ENCODE measurements at places on chromosomes 11 and 22. TPM values are rescaled to one million over a fixed set of nuclear protein-coding genes. Genes with fewer than 3 reads are reported as not detected.

DNA sequence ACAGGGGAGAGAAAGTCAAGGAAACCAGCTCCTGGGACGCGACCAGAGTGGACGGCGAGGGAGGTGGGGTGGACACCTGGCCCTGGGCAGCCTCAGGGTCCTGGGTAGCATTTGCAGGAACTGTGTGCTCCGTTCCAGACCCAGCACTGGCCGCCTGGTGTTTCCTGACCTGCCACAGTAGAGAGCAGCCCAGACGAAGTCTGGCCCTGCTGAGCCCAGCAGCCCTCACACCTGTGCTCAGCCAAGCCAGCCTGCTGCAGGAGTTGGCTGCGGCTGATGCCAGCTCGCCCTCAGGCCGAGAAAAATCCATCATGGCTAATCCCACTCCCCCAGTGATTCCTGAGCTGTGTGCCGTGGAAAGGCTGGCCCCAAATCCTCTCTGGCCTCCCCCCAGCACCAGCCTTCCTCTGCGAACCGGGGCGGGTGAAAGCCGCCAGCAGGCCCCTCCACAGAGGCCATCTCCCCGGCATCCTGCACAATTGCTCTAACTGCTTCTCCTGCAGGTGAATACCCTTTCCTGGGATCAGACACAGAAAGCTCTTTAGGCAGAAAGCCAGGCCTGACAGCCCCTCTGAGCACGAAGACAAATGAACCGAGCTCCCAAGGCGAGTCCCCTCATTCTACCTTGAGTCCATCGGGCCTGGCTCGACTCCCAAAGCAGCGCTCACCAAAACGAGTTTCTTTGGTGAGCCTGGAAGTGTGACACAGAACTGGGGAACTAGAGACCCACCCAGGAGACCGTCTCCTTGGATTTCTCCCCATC, 88.6 kb downstream of the RTL6 start:
- DNase-seq: no peak

GRCh38 chr22:39502789-39503409, 809 bp downstream of the MIEF1 start:
- DNase-seq: no peak

DNA sequence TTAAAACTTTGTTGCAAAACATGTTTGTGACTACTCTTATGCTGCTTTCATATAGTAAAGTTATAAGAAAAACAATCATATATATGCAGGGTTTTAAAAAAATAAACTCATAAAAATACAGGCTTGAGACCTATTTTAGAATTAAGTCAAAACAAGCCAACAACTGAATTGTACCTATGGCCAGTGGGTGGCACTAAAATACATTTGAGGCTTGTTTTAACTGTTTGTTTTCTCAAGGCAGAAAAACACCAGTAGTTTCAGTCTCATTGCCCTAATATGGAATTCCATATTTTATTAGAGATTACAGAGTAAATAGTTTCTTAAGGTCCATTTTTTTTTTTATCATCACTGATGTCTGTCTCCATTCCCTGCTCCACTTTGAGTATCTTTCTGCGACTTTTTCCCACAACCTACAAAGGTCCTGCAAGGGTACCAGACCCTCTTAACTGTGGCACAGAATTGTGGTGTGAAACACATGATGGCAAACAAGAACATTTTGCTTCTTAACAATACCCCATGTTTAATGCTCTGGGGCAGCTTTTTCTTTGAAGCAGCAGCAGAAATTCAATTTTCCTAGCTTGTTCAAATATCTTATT, 8.5 kb upstream of the CCDC89 start:
- no peak for DNase-seq

DNA sequence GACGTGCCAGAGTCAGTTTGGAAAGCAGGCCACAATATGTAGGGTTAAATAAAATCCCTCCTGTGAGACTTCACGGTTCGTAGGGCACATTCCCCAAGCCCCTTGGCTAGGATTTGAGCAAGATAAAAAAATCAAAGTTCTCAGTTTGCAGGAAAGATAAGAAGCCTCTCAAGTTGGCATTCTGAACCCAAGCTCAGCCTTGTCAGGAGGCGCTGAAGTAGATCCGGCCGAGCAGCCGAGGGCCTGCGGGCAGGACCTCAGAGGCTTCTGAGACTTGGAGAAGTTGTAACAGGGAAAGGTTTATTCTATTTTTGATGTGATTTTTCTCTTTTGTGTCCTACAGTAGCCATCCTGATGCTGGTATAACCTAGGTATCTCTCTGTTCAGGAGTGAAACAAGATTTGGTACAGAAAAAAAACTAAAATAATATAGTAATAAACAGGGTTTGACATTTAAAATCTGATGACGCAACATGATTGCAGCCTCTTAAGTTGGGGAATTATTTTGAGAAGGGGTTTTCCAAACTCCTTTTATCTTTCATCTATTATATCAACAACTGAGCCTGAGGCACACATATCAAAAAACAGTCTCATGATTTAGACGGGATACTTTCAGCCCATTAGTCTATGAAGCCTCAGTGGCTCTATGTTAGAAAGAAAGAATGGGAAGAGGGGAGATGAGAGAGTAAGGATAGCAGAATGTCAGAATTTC, 10.1 kb downstream of the PATE2 start:
- DNase-seq: no peak

DNA sequence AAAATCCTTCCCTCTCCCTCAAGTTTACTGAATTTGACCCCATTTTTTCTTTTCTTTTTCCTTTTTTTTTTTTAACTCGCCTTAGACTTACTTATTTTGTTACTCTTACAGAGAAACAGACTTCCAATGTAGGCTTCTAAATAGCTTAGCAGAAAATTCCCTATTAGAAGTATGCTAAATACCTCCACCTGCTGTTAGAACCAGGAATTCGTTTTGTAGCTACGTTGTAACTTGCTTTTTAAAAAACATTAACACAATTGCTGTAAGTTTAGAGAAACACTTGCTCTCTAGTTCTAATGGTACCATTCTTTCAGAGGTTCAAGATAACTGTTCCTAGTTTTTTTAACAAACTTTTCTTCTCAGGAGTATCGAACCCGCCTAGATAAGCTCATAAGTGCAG, 324.2 kb downstream of the DCDC1 start:
- DNase-seq: no peak

DNA sequence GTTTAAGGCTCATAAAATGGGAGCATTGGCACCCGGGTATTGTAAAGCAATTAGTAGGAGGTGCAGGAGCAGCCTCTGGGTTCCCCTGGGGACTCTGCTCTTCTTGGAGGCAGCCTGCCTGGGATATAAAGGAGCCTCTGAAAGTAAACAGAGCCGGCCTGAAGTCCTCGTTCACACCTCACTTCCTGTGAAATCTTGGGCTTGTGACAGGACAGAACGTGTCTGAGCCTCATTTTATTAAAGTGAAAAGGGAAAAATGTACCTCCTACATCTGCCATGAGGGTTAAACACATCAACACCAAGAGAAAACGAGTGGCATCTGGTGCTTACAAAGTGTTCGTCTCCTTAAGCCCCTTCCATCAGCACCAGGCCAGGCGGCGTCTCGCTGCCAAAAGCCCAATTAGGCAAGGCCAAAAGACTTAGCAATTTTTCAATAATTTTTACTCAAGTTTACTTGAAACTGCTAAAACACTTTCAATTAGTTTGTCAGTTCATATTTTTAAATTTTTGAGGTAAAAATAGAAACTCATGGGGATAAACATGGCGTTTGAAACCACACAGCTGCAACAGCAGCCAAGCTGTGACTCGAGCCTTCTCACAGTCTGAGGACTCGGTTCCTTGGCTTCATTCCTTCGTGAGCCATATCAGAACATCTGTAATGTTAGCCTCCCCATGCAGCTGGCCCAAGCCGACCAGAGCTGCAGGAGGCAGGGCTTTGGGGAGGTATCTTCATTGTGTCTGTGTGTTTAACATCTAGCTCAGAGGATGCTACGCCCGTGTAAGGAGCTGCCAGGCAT, 33.6 kb downstream of the MAP6 start:
- peak; percentile 29 for DNase-seq

GRCh38 chr11:113404859-113405430, 17.4 kb downstream of the ANKK1 start:
- DNase-seq: no peak

GRCh38 chr11:70721006-70721405, 322.7 kb downstream of the CTTN start:
- DNase-seq: no peak

- no peak for DNase-seq
These were observed 263.6 kb downstream of the CTTN start for GRCh38 chr11:70661761-70662501.

GRCh38 chr11:78957476-78958245, 383.0 kb upstream of the NARS2 start:
- no peak for DNase-seq

GRCh38 chr11:5394091-5394490, 10.5 kb downstream of the OR51M1 start:
- DNase-seq: no peak

DNA sequence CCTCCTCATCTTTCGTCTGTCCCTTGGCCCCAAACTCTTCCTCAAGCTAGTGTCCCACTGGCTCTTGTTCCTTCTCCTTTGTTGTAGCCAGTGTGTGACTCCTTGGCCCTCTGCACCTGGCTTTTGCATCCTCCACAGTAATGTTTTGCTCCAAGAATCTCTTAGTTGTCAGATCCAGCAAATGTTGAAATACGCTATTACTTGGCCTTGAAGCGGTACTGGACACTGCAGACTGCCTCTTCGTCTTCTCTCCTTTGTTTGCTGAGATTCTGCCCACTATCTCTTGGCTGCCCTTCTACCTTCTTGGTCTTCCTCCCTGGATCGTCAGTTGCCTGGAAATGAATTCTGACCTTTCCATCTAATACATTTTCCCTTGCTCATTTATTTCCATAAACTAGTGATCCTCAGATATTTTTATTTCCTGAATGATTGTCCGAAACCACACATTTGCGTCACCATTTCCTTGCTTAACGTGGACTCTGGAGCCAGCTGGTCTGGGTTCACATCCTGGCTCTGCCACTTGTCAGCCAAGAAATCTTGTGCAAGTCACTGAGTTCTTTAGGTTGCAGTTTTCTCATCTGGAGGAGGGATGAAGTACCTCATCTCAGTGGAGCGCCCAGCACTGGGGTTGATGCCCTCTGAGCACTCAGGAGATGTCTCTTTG, 113.6 kb downstream of the LDLRAD3 start:
- no peak for DNase-seq

- DNase-seq: no peak
These were observed 496.0 kb upstream of the LARGE1 start for GRCh38 chr22:34416022-34416860.

Gene MUC2
- polyA plus RNA-seq: not detected

DNA sequence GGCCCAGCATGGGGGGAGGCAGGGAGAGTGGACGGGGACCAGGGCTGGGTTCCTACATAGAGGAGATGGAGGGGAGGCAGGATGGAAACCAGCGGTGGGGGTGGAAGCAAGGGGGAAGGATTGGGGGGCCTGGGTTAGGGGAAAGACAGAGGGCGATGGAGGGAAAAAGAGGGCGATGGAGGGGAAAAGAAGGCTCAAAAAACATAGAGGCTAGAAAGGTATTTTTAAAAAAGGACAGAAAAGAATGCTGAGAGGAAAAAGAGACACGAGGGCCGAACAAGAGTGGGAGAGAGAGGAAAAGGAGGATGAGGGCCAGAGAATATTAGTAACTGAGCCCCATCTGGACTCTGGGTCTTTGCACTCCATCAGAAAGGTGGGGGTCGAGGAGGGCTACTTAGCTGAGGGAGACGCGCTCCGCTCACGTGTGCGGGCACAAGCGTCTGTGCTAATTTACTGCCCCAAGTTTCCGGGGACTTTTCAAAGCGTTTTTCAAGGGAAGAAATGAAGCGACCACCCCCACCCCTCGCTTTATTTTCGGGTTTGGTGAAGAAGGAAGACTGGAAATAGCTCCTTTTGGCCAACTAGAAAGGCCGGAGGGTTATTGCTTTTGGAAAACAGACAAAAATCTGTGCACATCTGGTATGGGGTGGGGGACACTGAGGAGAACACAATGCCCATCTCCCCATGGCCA, 14.5 kb downstream of the PAX6 start:
- no peak for DNase-seq

Gene POU2AF1
- polyA plus RNA-seq: 0.30 TPM

DNA sequence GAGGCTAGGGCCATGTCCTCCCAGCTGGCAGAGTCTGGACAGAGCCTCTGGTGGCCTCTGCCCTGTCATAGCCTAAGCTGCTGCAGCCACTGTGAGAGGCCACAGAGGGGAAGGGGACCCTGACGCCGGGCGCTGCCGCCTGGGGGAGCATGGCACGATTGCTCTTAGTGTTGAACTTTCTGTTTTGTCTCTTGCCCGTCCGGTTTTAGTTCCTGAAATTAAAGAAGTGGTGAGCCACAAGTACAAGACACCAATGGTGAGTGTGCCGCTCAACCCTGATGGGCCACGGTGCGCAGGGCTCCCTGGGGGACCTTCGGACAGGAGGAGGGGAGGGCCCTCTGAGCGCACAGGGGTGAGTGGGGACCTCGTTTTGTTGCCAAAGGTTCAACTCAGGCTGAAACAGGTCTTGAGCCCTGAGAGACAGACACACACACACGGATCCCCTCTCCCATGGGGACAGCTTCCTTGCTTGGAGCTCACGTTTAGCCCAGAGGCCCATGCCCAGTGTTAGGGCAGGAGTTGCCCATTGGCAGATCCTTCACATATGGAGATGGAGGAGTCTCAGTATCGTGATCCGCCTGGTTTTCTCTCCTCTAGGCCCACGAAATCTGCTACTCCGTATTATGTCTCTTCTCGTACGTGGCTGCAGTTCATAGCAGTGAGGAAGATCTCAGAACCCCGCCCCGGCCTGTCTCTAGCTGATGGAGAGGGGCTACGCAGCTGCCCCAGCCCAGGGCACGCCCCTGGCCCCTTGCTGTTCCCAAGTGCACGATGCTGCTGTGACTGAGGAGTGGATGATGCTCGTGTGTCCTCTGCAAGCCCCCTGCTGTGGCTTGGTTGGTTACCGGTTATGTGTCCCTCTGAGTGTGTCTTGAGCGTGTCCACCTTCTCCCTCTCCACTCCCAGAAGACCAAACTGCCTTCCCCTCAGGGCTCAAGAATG, 23.8 kb downstream of the MYBPC3 start:
- DNase-seq: no peak

GRCh38 chr22:42964994-42965699, 49.8 kb downstream of the PACSIN2 start:
- no peak for DNase-seq

- no peak for DNase-seq
These were observed 18.0 kb downstream of the CBX7 start for GRCh38 chr22:39134366-39135091.

DNA sequence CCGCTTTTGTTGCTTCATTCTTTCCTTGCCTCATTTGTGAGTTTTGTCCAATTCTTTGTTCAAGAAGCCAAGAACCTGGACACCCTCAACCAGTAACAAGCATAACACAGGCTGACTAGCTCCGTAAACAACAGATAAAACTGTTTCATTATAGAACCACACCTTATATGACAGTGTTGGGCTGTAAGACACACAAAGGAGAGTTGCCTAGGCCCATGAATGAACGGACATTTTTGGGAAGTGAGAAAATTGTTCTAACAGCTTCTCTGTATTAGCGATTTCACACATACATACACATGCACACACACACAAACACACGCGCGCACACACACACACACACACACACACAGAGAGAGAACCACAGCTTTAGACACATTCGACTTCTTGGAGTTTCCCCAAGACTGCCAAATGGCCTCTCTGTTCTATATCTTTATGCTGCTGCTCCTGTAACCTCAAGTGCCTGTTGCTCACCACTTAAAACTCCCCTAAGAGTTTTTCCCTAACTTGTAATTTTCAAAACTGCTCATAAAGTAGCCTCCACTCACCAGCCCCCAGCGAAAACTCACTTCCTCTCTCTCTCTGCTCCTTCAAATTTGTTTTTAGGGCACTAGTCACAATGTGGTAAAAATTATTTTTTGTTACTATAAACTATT, 35.9 kb downstream of the CTSC start:
- no peak for DNase-seq

Gene YAP1
- polyA plus RNA-seq: 15.7 TPM

GRCh38 chr11:66111158-66111557, 41.1 kb downstream of the PACS1 start:
- no peak for DNase-seq

Gene TMEM191B
- not detected for polyA plus RNA-seq

GRCh38 chr11:94128291-94128745, 323 bp upstream of the PANX1 start:
- no peak for DNase-seq

Measured in heart right ventricle (tissue), 16 donors.